Psoas muscle (tissue), 8 donors: ENCODE measurements at places on chromosomes 11 and 22.

GRCh38 chr11:19349340-19350025, 108.7 kb upstream of the E2F8 start:
- no peak for DNase-seq

- no peak for DNase-seq
Observed at GRCh38 chr11:103332409-103332808, 223.2 kb downstream of the DYNC2H1 start.

DNA sequence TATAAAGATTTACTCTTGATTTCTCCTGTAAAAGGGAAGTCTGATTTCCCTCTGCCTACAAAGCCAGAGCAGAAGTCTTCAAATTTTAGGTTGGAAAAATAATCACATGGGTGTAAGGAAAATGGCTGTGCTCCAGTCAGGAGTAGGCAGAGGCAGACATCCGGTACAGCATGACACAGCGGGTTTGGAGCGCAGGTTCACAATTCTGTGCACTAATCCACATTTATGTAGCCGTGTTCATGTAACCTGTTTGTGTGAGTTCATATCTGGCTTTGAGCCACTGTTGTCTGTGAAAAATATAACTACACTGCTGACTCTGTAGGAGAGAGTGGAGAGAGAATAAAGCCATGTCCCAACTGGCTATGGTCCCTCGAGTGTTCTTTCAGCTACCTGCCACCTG, 248.0 kb downstream of the CASP12 start:
- DNase-seq = no peak

DNA sequence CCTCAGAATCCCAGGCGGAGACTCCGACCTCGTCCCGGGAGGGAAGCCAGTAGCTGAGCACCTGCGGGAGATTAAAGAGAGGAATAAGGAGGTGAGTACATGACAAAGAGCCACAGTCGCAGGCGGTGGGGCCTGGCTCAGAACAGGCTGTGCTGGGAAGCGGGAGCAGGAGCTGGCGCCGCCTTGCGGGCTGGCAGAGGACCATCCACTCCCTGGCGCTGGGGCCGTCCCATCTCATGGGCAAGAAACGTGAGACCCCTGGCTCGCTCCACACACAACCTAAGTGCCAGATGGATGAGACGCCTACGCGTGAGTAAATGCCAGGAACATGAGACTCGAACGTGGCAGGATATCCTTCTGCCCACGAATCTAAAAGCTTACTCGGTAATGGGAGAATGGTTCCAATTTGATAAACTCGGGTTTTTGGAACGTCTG, 6.3 kb downstream of the CEND1 start:
- DNase-seq = peak; percentile 96

DNA sequence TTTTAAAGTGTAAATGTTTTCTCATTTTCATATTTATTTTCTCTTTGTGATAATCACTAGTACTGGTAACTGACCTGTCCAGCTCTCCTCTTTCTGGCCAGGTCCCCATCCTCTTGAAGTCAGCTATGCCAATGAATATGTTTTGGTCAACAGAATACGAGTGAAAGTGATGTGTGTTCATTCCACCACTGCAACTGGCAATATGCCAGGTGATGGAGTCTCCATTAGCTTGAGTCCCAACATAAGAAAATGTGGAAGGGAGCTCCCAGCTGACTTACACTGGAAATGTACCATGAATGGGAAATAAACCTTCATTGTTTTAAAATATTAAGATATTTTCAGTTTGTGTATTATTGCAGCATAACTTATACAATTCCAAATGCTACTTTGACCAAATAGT, 75.8 kb downstream of the CCDC34 start:
- no peak for DNase-seq

DNA sequence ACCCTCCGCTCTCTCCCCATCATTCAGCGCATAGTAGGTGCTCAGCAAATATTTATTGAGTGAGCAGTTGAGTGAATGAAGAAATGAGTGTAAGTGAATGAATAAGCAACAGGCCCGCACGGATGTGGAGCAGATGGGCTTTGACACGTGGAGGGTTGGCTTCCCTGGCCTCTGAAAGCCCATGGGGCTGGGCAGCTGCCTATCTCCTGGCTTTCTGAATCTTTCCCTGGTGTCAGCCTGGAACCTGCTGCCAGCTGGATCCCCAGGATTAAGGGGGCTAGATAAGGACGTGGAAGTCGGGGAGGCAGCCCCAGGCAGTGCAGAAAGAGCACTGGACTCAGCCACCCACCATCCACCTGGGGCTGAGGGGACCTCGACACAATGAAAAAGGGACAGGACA, 12.6 kb downstream of the IL2RB start:
- DNase-seq = no peak

DNA sequence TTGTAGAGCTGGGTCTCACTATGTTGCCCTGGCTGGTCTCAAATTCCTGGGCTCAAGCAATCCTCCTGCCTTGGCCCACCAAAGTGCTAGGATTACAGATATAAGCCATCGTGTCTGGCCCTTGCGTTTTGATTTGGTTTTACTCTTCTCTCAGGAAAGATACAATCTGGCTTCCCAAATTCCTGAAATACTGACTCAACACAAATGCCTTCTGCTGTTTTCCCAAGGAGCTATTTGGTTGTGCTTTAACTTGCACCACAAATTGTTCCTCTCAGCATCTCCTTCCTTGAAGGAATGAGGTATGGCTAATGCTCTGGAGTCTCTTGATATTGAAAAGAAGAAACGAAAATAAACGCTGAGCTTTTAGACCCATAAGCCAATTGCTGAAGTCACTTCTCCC, 110.0 kb upstream of the PAX6 start:
- DNase-seq = no peak

DNA sequence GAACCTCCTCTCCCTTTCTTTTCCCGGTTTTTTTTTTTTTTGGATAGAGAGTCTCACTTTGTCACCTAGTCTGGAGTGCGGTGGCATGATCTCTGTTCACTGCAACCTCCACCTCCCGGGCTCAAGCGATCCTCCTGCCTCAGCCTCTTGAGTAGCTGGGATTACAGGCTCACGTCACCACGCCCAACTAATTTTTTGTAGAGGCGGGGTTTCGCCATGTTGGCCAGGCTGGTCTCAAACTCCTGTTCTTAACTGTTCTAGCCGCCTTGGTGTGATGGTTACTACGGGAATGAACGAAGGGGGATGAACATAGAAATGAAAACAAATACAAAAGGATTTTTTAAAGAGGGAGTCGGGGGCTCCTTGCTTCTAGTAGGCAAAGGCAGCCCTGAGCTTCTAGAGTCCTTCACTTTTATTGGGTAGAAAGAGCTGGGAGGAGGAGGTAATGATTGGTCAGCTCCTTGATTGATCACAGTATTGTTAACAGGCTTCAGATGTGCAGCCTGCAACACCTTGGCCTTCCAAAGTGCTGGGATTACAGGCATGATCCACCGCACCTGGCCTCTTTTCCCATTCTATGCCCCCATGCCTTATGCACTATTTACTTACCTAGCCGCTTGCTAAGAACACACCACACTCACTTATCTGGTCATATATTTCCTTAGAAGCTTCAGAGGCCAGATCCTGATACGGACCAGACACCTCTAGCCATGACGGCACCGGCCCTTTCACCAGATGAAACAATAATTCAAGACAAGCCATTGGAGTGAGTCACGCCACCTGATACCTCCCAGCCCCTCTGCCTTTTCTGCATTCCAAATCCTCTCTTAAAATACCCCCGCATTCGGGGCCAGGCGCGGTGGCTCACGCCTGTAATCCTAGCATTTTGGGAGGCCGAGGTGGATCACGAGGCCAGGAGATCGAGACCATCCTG, 20.7 kb downstream of the SUSD2 start:
- DNase-seq = no peak

GRCh38 chr22:41917903-41918791, 3.3 kb upstream of the SHISA8 start:
- DNase-seq = peak; percentile 77

- no peak for DNase-seq
Observed at GRCh38 chr22:25950111-25950510, 208.1 kb downstream of the MYO18B start.

DNA sequence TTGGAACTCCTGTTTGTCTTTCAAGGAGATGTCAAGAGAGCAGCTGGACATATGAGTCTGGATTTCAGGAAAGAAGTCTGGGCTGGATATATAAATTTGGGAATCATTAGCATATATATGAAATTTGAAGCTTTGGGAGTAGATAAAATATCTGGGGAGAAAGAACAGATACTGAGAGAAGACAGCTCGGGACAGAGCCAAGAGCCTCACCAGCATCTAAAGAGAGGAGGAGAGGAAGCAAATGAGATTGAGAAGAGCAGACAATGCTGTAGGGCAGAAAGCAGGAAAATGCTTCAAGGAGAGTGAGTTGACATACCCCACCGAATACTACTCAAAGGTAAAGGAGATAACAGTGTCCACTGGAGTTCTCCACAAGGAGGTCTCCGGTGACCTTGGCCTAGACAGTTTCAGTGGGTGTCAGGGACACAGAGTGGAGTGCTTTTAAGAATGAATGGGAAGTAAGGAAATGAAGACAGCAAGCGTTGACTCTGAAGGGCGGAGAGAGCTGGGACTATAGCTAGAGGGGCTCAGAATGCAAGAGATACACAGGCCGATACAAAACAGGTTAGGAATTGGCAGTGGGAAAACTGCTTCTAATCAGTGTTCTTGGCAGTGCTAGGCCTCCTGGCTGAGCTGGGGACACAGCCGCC, 862 bp downstream of the APBB1 start:
- no peak for DNase-seq

DNA sequence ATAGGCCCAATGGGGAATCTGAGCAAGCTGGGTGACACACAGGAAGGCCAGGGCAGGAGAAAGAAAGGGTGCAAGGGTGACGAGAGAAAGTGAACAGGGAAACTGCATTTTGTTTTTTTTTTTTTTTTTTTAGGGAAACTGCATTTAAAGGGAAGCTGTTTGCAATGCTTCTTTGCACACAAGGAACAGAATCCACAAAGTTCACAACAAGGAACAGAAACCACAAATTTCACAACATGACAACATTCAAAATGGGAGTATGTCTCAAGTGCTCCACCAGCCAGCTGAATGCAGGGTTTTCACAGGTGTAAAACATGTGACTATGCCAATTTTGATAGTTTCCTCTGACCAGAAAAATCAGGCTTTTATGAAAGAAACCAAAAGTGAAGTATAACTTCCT, 6.8 kb upstream of the PLAAT3 start:
- DNase-seq = no peak

- no peak for DNase-seq
Observed at GRCh38 chr11:111665777-111666176, 63.5 kb downstream of the SIK2 start.

- DNase-seq = no peak
Observed at GRCh38 chr11:134342572-134343340, 11.0 kb downstream of the GLB1L2 start.

DNA sequence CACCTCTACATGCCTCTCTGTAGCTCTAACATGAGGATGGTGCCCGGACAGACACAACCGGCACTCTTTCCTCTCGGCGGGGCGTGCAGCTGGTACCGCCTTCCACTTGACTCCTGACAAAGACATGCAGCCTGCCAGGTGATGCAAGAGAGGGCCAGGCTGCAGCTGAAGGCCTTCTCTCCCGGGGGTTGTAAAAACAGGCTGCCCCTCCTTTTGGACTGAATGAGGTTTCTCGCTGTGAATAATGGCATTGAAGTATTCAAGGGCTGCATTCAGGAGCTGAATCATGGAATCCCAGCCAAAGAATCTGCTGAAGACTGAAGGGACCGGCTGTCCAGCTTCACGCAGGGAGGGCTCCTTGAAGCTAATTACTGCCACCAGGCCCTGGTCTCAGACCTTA, 110.9 kb downstream of the GALNT18 start:
- DNase-seq = peak; percentile 46

GRCh38 chr11:31810779-31811647, at the start of gene PAX6:
TSS of gene PAX6 (minus strand) at chr11:31811322. CDS start at chr11:31806411, 4,911 bp downstream.
- no peak for DNase-seq

DNA sequence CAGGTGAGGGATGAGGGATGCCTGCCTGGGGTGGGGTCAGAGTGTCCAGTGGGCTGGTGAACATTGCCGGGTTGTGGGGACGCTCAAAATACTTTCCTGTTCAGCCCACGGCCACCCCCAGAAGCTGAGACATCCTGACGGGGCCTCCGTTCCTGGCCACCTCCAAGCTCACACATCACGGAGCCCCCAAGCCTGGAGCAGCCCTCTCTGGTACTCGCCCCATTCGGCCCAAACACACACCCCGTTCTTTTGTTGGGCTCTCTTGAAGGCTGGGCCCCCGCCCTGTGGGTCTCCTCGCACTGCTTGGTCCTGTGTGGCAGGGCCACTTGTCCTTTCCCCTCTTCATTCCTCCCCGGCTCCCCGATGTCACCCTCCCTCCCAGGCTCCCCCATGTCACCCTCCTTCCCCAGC, 442.6 kb downstream of the TBC1D22A start:
- DNase-seq = peak; percentile 47

- no peak for DNase-seq
Observed at GRCh38 chr11:688681-689080, 6.3 kb downstream of the DEAF1 start.

DNA sequence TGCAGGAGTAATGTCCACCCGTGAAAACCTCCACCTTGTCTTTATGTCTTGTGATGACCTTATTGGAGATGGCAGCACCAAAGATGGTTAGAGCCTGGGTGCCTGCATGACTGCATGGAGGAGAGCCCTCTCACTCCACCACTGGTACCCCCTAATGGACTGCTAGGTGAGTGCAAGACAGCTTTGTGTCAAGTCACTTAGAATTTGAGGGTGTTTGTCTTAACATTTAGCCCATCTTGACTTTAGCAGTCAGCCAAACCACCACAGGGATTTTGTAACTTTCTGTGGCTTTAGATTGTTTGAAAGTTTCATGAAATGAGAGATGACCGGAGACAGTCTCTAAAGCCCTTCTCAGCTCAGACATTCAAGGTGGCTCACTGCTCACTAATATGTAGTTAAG, 232.9 kb upstream of the NCAM1 start:
- DNase-seq = no peak

DNA sequence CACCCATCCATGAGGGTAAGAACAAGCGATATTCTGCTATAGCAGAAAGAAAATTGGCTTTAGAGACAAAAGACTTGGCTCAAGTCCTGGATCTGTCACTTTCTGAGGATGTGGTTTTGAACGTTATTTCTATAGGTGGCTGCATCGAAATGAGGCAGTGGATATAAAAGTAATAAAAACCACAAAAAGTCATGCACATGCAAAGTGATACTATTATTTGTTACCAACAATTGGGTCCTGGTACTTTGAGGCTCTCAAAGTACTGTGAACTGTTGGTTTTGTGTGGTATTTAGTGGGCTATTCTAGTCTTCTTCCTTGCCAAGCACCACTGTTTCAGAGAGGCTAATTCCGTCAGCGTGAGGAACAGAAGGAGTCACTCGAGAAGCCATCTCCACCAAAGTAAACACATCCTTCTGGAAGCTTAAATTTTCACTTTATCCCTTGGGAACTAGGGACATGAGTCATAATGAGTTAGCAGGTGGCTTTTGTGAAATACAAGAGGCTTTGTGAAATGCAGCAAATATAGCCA, 13.1 kb downstream of the UBASH3B start:
- no peak for DNase-seq
